Activated CD4-positive, alpha-beta T cell treated with anti-CD3 and anti-CD28 coated beads for 24 hours (primary cell): ENCODE measurements at places on chromosomes 4 and X.

- DNase-seq: no peak
Measured at GRCh38 chrX:68784816-68785215, 44.0 kb upstream of the EFNB1 start.

DNA sequence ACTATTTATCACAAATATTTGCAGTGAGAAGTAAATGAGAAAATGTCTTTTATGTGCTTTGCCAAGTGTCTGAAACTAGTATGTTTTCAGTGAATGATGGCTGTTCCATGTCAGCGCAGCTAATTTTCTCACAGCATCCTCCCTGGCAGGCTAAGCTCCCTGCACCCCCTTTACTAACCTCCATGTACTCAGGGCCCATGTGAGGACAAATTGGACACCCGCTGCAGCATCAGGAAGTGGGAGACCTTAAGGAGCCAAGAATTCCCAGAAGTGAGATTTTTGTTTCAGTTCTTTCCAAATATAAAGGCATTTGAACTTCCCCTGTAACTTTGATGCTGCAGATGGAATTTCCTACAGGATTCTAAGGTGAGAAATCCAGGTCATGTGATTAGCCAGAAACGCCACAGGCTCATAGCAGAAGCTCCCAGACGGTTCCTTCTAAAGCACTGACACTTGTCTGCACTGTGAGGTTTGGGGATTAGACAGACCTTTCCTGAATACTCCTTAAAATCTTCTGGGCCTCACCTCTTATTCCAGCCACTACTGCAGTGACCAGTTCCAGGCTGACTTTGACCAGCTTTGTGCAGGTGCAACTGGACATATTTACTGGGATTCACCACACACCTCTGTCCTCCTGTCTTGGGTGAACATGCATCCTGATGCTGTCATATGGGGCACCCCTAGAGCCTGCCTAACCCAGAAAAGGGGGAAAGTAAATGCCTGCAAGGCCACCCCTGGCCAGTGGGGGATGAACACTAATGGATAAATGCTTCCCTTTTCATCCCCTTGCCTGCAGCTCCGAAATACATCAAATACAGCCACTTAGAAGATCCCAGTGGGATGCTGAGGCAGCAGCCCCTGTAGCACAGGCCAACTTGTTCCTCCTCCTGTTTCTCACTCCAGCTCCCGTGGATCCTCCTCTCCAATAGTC lies 45.9 kb downstream of the LGI2 start:
- DNase-seq: no peak

- DNase-seq: no peak
Measured at GRCh38 chr4:139438141-139438540, 15.8 kb upstream of the RAB33B start.

DNA sequence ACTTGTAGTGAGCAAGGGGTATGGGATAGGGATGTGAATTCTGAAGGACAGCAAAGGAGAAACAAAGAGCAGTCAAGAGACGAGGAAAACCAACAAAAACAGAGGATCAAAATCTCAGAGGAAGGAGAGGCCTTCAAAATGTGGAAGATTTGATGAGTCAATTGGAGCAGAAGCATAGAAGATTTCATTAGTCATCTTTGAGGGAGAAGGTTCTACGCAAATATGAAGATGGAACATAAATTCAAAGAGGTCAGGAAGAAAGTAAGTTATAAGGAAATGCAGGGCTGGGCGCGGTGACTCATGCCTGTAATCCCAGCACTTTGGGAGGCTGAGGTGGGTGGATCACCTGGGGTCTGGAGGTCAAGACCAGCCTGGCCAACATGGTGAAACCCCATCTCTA lies 35.4 kb downstream of the MID2 start:
- no peak for DNase-seq

- no peak for DNase-seq
Measured at GRCh38 chr4:165715989-165716388, 157.0 kb upstream of the TLL1 start.

DNA sequence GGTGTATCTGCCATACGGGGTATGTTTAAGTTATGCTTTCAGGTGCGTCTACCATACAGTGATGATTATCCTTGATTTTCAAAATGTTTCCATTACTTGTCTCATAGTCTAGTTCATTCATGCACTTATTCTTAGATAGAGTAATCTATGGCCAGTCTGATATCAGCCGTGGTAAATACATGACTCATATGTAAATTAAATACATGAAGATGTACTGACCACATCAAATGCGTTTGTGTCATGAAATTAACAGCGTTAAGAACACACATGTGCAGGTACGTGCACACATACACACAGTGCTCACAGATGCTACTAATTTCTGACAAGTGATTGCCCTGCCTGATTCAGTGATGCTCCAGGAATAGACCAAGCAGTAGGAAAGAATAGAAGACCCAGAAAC lies 75.2 kb upstream of the EXOC1L start:
- DNase-seq: no peak

DNA sequence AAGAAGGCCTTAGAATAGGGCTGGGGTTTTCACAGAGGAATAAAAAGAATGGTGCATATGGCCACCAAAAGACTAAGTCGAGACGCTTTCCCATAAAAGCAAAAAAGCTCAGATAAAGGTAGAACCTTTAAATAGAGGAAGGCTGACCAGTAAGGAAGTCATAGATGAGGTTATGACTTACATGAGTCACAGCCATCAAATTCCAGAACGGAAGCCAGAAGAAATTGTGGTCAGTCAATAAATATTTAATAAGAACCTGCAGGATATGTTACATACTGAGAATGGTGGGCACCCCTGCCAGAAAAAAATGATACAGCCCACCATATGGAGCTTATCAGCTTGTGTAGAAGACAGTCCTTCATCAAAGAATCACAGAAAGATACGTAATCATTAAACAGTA lies 120.1 kb downstream of the MANBA start:
- no peak for DNase-seq

DNA sequence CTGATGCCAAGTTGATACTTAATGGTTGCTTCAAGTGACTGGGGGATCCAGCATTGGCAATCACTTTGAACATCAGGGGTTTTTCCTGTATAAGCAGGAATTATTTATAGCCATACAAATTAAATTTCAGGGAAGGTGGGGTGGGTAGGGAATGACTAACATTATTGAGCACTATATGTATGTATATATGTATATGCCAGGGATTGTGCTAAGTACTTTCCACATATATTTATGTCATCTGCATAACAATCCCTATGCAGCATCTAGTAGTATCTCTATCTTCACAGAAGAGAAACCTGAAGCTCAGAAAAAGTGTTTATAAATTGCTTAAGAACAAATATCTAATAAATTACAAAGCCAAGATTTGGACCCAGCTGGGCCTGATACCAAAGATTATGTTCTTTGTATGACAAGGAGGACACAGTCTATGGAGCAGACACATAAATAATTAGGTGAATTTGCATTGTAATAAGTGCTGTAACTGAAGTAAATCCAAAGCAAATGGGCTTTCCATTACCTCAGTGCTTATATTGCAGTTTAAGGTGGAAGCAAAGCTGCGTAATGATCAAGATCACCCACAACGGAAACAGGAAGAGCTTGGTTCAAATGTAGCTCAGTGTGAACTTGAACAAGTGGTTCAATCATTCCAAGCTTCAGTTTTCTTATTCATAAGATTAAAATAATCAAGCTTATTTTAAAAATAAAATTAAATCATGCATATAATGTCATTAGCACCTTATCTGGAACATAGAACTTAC lies 18.9 kb upstream of the RASGEF1B start:
- no peak for DNase-seq

DNA sequence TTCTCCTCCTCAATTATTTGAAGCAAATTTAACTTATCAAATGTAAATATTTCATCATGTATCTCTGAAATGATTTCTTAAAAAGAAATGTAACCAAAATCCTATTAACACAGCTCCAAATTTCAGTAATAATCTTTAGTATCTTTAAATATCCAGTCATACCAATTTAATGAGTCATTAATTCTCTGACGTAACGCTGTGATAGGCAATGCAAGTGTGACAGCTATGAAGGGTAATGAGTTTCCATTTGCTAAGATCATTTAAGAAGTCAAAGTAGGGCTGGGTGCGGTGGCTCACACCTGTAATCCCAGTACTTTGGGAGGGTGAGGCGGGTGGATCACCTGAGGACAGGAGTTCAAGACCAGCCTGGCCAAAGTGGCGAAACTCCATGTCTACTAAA lies 15.6 kb downstream of the RPS3A start:
- DNase-seq: no peak

- no peak for DNase-seq
Measured at GRCh38 chrX:24838629-24839028, 144.9 kb downstream of the POLA1 start.
